ENCODE measurements at places on chromosomes 11 and 22.
A peak's percentile ranks its signal among the peaks of the same experiment; 100 is the strongest.

DNA sequence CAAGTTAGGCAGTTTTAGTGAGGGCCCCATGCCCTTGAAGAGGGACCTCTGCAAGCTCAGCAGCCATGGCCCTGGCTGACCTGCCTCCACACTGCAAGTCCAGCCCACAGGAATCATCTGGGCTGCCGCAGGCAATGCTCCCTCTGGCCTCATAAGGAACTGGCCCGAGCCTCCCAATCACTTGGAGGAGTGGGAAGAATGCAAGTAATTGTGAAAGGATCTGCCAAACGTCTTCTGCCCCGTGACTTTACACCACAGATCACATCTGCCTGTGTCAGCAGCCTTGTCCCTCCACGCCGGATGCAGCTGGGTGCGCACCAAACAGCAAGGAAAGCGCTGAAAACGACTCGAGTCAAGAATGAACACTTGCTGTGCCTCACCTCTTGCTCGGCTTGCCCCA, 23.8 kb downstream of the OPCML start:
- no peak for DNase-seq

DNA sequence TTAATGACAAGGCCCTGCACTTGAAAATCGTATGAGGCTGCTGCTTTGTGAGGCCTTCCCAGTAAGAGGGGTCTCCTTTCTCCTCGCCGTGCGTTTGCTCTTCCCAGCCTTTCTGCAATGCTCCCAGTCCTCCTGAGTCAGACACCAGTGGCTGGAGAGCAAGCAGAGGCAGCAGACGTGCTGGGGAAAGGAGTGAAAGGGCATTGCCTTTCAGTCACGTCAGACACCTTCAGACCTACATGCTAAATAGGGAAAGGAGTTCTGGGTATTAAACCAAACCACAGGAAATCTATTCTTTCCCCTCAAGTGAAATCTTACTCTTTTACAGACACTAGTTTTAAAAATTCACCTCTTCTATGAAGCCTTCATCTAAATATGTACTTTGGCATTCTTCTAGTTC, 274.8 kb downstream of the NTM start:
- no peak for DNase-seq

DNA sequence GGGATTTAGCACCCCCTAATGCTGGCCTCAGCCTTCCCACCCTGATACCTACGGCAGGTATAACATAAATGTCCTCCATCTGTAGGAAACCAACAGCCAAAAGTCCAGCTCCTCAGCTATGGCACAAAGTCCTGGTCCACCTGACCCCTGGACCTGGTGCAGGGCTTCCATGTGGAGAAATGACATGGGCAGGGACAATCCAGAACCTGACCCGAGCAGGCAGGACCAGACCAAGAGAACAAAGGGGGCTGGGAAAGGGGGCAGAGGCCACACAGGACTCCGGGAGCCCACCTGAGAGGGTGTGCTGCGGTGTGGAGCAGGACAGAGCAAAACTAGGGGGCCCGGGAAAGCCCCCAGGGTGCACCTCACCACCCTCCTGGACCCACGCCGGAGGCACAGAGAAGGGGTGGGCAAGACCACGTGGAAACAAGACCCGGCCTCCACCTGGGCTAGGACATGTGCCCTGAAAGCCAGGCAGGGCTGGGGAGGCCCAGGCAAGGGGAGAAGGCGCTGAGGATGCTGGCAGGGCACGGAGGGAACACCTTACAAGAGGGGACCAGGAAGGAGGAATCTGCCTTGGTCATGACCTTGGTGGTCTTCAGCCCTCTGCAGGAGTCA, 368.9 kb downstream of the SHANK2 start:
- DNase-seq, result no peak

GRCh38 chr11:126748100-126748791, 252.3 kb downstream of the KIRREL3 start:
- DNase-seq, result no peak

DNA sequence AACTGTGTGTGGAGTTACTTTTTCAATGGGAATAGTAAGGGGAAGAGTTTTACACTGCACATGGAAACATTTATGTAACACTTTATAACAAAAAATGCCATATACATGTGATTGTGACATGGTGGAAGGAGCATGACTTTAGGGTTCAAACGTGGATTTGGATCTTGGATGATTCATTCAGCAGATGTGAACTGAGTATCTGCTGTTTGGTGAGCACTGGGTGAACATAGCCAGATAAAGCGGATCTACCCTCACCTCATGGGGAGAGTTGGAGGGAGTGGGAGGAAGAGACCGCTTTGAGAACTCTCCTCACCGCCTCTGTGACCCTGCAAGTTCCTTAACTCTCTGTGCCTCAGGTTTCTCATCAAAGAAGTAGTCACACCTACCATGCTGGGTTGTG, 3.1 kb downstream of the NAA40 start:
- no peak for DNase-seq

- DNase-seq, result no peak
These were observed 84.5 kb upstream of the CHRM4 start for GRCh38 chr11:46475926-46476545.

GRCh38 chr11:11122749-11123148, 230.3 kb downstream of the CSNK2A3 start:
- DNase-seq, result no peak

GRCh38 chr22:45238957-45239680, 1.6 kb downstream of the KIAA0930 start:
- no peak for DNase-seq

GRCh38 chr11:114060392-114061047, 1.0 kb downstream of the ZBTB16 start:
- DNase-seq, result peak; percentile 29

DNA sequence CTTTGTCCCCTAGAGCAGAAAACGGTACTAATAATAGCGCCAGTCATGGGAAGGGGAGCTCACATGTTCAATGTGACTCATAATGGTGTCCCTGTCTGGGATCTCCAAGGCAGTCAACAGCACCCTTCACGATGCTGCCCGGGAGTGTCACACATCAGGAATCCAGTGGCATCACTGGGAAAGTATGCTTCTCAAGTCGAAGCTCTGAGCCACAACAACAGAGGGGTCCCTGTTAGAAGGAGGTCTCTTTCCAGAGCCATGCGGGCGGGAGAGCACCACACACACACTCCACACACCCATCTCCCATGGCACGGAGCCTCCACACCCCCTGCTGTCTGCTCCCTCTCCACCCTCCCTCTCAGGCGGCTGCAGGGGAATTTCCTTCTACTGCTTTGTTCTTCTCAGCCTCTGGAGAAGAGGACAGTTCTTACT, 119.7 kb downstream of the ETS1 start:
- DNase-seq, result no peak

DNA sequence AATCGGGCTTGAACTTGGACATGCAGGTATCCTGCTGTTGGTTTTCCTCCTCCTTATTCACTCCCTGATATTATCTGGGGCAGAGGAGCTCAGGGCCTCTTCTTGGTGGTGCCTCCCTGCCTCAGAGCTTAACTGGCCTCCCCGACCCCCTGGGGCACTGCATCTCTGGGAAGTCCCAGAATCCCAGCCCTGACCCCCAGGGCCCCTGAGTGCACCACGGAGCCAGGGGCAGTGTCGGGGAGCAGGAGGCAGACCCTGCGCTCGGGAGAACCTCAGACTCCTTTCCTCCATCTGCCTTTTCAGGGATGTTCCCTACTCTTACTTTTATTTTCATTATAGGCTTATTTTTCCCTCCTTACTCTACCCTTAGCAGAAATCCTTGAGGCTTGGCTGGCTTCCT, 537.0 kb downstream of the BRD1 start:
- DNase-seq, result no peak

DNA sequence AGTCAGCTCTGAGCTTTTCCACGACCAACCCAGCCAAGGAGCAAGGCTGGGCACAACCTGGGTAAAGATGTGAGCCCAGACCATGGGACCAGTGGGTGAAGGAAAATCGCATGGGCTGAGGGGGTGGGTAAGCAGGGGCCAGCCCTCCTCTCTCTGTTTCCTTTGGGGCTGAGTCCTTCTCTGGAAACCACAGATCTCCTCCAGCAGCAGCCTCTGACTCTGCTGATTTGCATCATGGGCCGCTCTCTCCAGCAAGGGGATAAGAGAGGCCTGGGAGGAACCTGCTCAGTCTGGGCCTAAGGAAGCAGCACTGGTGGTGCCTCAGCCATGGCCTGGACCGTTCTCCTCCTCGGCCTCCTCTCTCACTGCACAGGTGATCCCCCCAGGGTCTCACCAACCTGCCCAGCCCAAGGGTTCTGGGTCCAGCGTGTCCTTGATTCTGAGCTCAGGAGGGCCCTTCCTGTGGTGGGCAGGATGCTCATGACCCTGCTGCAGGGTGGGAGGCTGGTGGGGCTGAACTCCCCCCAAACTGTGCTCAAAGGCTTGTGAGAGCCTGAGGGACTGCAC, 67.8 kb downstream of the GGTLC2 start:
- no peak for DNase-seq

- DNase-seq, result peak; percentile 6
These were observed 148.5 kb downstream of the GRIK4 start for GRCh38 chr11:120660024-120660565.

- no peak for DNase-seq
These were observed 49.9 kb upstream of the GDPD4 start for GRCh38 chr11:77351281-77351886.

- no peak for DNase-seq
These were observed 208.4 kb downstream of the MAML2 start for GRCh38 chr11:96134602-96135001.

GRCh38 chr11:125132596-125132995, 21.2 kb upstream of the TMEM218 start:
- no peak for DNase-seq

DNA sequence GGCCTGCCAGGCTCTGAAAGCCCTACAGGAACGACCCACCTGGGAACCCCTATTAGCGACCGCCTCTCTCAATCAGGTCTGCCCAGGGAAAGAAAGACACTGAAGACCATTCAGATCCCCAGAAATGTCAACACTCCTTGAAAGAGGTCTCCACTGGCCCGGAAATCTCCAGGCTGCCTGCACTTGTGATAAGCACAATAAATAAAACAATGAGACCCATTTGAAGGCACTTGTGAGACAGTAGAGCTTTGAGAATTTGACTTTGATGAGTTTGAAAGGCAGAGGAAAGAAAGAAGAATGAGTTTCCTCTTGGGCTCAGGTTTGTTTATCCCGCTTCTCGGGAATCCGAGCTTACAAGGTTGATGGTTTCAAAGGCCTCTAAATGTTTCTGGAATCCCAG, 416.3 kb downstream of the BUD13 start:
- no peak for DNase-seq

GRCh38 chr11:109507836-109508561, 86.0 kb downstream of the C11orf87 start:
- no peak for DNase-seq

- no peak for DNase-seq
These were observed 135.3 kb downstream of the KIF18A start for GRCh38 chr11:27972522-27973170.

DNA sequence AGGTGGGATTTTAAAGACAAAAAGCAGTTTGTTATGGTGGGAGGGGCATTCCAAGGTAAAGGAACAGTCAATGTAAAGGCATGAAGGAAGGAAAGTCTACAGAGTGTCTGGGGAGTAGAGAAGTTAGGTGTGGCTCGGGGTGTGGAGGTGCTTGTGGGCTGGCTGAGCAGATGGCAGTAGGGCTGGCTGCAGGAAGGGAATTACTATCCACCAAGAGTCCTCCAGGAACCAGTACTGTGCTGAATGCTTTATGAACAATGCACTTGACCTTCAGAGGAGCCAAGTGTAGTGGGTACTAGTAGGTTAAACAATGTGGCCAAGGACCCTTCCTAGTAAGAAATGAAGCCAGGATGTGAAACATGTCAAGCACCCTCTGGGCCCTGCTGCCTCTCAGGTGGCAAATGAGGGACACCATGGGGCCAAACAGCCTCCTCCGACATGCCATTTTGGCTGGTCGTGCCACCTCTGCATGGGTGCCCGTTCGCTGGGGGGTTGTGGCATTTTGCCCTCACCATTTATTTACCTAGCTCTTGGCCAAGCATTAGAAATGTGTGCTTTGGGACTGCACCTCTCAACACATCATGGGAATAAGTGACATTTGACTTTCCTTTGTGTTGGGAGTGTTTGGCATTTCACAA, 123.6 kb upstream of the TENM4 start:
- DNase-seq, result no peak

- DNase-seq, result no peak
These were observed 53.6 kb upstream of the VSTM5 start for GRCh38 chr11:93903989-93904388.

GRCh38 chr22:43923191-43923590, 414 bp upstream of the PNPLA3 start:
- DNase-seq, result no peak

- DNase-seq, result no peak
These were observed 35.4 kb downstream of the HORMAD2 start for GRCh38 chr22:30115705-30116104.

- DNase-seq, result no peak
These were observed 10.8 kb upstream of the IFITM3 start for GRCh38 chr11:331358-332060.

GRCh38 chr22:27752771-27753170, 48.8 kb downstream of the MN1 start:
- no peak for DNase-seq

DNA sequence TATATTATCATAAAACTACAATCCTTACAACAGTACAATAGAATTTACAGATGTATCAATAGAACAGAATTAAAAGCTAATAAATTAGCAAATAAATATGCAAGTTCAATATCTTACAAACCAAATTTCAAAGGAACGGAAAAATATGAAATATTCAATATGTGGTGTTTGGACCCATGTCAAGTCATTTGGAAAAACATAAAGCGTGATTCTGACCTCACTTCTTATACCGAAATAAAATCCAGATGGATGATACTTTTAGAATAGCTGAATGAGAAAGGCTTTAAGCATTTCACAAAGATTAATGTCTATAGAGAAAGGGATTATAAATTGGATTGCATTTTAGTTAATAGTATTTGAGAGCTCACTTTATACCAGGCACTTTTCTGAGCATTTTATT, 92.8 kb upstream of the TEAD1 start:
- no peak for DNase-seq

DNA sequence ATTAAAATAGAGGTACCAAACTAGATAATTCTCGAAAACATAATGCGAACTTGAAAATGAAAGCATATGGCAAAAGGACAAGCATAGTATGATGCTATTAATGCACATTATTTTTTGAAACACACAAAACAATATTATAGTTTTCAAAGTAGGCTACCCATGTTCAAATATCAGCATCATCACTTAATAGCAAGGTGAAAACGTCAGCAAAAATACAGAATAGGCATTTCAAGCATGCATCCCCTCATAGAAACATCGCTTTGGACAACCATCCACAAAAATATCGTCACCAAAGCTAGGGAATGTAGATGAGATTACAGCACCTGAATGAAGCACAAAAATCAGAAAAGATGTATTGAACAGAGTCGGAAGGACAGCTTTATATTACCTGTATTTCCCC, 814.5 kb upstream of the LRRC4C start:
- DNase-seq, result no peak
